Activated CD4-positive, alpha-beta T cell treated with anti-CD3 and anti-CD28 coated beads, Interleukin-2, amount 50 U/mL, for 16 hours (primary cell): ENCODE measurements at places on chromosomes 3 and 15.

DNA sequence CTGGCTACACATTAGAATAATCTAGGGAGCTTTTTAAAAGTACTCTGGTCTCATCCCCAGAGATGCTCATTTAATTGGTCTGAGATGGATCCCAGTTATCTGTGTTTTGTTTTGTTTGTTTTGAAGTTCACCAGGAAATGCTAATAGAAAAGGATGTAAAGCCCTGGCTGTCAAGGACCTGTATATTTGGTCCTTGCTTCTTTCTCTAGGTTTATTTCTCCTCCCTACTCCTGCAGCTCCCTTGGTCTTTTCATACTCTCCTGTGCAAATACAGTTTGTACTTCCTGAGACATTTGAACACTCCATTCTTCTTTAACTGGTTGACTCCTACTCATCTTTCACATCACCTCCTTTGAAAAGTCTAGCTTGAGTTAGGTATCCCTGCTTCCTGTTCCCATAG, 3.3 kb downstream of the PIK3CA start:
- DNase-seq = no peak

DNA sequence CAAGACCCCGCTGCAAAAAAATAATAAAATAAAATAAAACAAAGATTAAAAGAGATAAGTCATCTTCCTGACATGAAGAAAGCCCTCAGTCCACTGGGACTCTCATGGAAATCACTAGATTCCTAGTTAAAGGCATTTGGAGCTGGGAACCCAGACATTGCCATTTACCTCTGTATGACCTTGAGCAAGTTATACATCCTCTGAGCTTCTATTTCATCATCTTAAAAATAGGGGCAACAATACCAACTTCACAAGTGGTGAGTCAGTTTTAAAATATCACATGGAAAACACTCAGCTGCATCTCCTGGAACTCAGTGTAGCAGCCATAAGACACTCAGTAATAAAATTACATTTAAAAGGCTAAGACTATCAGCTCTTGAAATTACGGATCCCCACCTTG, 334.8 kb downstream of the ERC2 start:
- no peak for DNase-seq

DNA sequence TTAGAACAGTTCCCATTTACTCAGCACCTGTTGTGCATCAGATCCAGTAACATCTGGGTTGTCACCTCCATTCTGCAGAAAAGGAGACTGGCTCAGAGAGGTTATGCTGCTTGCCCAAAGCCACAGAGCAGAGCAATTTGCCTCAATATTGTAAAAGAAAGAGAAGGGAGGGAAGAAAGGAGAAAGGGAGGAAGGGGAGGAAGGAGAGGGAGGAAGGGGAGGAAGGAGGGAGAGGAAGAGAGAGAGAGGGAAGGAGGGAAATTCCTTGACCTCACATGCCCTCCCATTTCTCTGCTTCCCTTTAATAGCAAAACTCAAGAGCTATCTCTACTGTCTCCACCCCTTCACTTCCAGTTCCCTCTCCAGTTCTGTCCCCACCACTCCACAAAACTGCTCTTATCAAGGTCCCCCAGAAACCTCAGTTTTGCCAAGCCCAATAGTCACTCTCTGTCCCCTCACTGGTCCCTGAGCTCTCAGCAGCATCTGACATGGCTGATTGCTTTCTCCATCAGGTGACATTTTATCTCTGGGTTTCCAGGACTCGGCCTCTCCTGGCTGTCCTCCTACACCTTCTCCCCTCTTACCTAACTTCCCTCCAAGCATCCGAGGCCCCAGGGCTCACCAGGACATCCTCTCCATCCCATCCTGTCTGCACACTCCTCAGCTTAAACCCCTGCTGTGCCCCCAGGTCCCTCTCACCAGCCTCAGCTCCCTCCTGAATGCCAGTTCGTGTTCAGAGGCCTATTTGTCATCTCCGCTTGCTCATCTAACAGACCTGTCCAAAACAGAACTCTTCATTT, 104.7 kb upstream of the LINGO1 start:
- DNase-seq = no peak

DNA sequence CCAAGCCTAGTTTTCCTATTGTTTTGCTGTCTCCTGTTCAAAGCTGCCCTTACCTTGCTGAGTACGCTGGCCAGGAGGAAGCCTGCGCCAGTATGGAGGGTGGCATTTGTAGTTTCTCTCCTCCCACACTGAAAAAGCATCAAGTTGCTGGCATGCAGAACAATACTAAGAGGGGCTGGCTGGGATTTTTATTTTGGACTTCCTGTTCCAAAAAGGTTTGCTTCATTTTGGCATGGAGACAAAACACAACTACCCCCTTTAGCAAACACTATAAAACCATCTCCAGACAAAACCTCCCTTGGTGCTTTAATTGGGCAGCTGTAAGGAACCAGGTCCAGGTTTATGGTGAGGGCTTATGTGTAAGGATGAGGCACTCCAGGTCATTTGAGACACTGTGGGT, 457.6 kb downstream of the PDCD6IP start:
- DNase-seq = no peak

- DNase-seq = no peak
Measured at GRCh38 chr15:67839499-67839928, 331 bp downstream of the RNU6-1 start.

- DNase-seq = no peak
Measured at GRCh38 chr15:76203346-76204108, 107.7 kb downstream of the ETFA start.

- no peak for DNase-seq
Measured at GRCh38 chr3:85254738-85255137, 295.9 kb downstream of the CADM2 start.

DNA sequence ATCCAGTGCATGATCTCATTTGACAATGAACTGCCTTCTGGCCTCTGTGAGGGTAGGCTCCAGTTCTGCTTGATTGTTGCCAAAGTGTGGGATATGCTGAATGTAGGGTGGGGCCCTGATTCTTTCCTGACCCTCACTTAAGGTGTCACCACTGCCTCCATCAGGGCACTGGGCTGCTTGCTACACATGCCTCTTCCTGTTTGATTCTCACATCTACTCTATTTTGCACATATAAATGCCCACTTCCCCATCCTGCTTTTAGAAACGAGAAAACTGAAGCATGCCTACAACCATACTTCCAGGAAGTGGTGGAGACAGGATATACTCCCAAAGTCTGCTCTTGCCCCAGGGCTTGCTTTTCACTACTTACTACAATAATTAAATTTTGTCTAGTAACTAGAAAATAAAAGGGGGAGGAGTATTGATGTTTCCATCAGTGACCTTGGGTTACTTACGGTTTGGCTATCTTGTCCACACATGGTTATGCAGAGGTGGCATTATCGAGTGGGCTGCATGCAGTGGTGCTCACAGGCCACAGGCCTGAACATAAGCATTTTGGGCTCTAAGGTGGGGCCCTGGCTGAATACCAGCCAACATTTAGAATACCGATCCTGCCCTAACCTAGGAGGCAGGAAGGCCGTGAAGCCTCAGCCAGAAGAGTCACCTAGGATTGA, 6.7 kb downstream of the ZDHHC3 start:
- peak; percentile 12 for DNase-seq

DNA sequence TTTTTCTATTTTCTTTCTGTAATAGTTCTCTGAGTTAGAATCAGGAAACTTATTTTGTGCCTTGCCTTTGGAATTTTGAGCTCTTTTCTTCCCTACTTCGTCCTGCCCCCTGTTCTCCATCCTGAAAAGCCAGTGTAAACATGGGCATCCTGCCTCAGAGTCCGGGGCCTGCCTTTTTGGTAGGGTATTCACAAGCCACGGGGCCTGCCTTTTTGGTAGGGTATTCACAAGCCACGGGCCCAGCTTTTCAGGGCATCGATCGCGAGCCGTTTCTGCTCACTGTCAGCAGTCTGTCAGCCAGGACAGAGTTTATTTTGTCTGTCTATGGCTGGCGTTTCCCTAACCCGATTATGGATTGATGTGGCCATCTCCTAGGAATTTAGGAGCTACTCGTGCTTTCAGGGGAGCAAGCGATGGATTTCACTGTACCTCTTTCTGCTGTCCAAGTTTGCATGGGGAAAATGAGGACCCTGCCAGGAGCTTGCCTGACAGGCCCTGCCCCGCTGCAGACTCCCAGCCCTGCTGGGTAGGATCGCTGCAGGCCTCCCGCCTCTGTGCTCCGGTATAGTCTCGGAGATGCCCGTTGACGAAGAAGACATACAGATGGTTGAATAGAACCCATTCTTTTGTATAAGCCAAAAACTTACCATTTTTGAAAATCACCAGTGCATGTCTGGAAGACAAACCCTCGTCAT, 12.8 kb downstream of the SYNM start:
- no peak for DNase-seq

DNA sequence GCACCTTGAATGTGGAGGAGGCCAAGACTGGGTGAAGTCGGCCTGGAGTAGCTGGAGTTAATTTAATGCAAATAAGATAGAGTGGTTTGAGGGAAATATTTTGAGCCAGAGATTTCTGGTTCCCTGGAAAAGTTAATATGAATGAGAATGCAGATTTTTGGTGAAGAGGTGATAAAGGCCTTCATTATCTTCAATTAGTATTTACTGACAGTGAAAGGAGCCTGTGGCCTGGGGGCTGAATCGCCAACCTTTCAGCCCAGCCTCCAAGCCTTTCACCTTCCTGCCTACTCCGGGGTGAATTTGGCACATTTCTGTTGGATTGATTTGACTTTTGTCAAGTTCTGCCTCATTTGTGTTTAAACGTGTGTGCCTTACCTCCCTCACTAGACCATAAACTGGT, 147.8 kb downstream of the SOX2 start:
- DNase-seq = no peak

DNA sequence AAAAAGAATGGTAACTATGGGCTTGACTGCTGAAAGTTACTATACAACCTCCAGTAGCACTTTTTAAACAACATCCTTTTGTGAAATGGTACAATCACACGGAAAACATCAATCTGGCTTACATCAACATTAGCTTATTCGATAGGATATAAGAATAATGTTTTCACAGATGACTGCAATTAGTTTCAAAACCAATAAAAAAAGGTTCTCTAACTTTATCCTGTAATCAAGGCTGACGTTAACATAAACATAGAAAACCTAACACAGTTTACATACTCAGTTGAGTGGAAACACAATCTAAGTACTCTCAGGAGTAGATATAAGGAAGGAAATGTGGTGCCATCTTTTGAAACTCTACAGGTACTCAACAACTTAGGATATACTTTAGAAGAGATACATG, 102.2 kb downstream of the DLG1 start:
- no peak for DNase-seq

GRCh38 chr15:63042877-63043334, 359 bp downstream of the TPM1 start:
- no peak for DNase-seq

- no peak for DNase-seq
Measured at GRCh38 chr3:77171026-77171425, 131.1 kb downstream of the ROBO2 start.

DNA sequence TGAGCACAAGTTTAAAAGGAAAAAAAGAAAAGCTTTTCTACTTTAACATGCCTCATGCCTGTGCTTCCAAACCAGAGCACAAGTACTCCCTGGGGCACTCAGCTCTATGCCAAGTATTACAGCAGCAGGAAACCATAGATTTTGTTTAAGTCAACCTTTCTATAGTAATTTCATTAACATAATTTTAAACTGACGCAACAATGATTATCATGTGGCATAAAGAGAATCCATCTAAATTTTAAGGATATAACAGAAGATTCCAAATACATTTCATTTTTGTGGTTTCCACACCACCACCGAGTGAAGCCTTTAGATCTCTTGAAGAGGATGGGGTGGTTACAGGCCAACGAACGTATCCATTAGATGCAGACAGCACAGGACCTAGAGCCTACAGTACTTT, 112.1 kb downstream of the TNIK start:
- no peak for DNase-seq

DNA sequence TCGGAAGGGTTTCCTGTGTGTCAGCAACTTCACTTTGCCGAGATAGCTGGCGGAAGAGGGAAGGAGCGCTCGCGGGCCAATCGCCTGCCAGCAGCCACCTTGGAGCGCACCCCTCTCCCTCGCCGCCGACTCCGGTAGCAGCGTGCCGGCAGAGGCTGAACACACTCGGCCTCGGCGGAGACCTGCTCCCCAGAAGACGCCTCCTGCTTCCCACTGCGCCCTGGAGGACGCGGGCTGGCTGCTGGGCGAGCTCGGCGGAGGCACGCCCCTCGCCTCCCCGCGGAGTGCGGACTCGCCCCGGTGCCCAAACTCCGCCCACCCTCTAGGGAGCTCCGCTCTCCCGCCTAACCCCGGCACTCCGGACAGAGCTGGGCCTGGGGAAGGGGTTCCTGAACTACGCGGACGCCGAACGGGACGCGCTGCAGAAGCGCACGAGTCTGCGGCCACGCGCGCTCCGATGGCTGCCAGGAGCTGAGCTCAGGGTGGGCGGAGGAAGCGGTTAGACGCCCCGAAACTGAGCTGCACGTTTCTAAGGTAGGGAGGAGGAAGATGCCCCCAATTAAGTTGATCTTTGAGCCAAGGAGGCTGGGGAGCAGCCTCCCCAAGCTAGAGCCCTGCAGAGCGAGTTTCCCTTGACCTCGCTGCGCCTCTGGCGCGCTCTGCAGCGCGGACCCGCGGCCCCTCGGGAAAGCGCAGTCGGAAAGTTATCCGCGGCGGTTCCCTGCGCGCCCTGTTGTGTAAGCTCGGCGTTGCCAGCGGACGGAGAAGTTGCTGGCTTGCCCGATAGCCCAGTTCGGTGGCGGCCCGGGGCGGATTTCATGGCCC, at the start of gene P2RY1:
Gene P2RY1, plus strand, starts transcription at position 356 of the 825 bp plus-strand sequence. CDS start 652 bp downstream, outside the sequence.
- peak; percentile 73 for DNase-seq

DNA sequence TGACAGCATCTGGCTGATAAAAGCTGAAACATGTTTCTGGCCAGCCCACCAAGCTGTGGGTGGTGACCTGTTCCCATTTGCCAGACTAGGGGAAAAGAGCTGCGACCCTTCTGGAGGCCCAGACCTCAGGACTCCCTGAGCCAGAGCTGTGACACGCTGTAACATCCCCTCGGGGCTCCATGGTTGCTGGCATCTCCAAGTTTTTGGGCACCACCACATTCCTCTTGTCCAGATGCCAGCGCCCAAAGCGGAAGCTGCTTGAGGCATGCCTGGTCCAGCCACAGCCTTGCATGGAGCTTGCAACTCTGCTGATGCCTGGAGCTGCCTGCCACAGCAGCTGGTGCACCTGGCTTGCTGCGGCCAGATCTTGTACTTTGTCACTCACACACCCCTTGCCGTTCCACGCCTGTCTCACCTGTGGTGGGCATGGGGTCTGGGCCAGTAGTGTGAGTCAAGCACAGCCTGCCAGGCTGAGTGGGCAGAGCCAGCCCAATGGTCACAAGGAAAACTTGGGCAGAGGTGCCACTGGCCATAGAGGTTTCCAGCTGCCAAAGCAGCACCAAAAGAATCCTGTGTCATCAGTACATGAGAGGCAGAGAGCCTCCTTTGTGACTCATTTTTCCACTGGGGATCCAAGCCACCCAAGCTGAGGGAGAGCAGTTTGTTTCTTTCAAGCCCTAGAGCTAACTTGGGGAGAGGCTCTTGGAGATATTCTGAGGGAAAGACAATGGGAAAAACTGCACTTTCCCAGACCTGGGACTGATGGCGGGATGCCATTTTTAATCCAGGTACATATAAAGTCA, 45.7 kb upstream of the PTX3 start:
- DNase-seq = no peak
